HFF-Myc (cell line): ENCODE measurements at places on chromosomes 4 and X.

DNA sequence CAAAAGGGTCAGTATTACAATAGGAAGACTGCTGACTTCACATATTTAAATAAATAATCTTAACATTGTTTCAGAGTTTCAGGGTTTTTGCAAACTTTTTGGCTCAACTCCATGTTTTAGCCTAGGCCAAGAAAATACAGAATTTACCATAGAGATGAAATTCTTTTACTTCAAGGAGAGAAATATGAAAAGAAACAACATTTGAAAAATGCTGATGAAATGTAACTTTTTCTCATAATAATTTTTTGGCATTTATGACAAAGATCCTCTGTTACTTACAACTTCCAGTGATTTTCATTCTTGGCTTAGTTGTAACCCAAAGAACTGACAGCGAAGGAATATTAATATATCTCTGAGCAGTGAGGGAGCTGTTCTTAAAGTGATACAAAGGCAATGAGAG lies 316.1 kb upstream of the EMCN start:
- DNase-seq: no peak

- no peak for DNase-seq
These were observed 3.9 kb downstream of the RBM10 start for GRCh38 chrX:47148946-47149345.

GRCh38 chr4:48739560-48740019 lies 40.5 kb downstream of the FRYL start:
- DNase-seq: no peak

- no peak for DNase-seq
These were observed 20.8 kb upstream of the PRPS2 start for GRCh38 chrX:12770440-12770839.

- no peak for DNase-seq
These were observed 372.1 kb upstream of the SMIM31 start for GRCh38 chr4:164381859-164382258.
